Effector CD8-positive, alpha-beta T cell (primary cell): ENCODE measurements at places on chromosomes 3 and 15.

DNA sequence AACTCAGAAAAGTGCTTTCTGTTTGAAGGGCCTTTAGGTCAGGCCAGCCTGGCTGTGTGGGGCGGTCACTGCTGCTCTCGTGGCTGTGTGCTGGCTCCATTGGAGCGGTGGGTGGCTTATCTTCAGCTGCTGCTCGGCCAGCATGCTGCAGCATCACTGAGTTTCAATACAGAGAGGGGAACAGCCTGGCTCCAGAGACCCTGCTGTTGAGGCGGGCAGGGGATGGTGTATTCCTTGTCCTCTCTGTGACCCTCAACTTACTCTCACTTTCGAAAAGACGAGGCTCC, 248.5 kb upstream of the ONECUT1 start:
- no peak for DNase-seq

DNA sequence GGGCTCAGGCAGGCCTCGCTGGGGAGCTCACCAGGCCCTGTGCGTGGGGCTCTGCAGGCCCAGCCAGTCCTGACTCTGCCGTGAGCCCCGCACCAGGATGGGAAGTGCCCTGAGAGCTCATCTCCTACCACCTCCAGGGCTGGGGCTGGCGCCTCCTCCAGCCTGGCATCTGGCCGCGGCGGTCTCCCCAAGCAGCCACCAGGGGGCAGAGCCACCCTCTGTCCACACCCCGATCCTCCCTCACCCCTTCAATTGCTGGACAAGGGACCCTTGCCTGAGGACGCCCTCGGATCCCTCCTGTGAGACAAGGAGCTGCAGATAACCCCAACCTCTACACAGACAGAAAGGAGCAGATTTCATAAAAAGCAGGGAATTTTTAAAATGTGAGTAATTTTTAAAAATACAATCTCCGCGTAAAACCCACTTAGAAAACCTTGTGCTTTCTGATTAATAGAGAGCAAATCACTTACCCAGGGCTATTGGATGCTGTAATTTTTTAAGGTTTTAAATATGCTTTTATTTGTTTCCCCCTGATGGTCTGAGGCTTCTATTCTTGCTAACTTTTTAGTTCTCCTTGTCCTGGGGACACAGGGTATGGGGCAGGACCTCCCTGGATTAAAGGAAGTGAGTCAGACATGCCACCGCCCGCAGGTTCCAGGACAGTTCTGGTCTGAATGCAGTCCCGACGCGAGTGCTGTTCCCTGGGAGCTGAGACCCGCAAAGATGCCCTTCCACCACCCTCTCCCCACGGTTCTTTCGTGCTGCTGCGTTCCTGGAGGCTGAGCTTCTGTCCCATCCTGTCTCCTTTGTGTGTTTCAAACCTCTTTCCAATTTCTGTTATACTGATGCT, 52.3 kb upstream of the CHRNA7 start:
- peak; percentile 19 for DNase-seq

DNA sequence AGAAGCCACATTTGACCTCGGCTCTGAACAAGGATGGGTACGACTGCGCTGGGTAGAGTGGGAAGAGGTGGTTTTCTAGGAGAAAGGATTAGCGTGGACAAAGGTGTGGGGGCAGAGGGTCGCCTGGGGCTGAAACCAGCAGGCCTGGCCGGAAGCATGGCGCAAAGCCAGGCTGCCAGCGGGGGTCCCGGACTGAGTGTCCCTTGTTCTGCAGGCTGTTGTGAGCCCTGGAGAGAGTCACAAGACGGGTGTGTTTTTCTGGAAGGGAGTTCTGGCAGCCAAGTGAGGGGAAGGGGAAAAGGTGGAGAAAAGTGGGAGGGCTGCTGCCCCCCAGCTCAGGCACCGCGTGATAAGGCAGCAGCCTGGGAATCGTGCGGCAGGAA, 98.5 kb upstream of the MEF2A start:
- DNase-seq, result no peak

DNA sequence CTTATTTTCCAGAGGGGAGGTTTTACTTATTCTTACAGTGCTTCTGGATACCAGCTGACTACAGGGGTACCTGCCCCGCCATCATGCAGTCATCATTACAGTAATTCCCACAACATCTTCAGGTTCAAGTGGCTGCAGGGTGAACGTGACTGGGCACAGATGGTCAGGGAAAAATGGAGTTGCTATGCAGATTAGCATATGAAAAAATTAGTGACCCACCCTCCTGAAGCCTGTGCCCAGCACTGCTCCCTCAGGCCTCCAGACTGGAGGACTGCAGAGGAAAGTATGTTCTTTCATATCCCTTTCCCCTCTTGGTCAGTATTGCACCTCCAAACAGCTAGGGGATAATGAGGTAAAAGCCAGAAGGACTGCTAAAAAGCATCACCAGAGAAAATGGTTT, 937.9 kb downstream of the TUSC7 start:
- DNase-seq, result no peak

DNA sequence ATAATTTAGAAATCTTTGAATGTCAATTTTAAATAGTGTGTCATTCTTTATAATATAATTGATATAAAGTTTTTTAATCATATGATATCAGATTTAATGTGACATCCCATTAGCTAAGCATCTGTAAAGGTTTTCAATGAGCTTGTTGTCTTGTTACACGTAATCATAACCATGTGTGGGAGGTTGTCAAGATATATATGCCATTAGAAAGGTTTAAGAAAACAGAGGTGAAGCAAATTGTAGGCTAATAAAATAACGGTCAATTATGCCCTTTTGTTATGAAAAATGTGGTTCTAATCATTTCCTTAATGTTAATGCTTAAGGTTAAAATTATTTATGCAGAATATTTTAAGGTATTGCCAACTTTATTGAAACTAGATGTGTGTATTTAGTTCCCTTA, 56.3 kb downstream of the RSRC1 start:
- no peak for DNase-seq

GRCh38 chr15:69546182-69546581, 93.6 kb downstream of the RPLP1 start:
- no peak for DNase-seq

GRCh38 chr15:43412096-43412495, 41.2 kb downstream of the TUBGCP4 start:
- no peak for DNase-seq

GRCh38 chr3:150742141-150742523, 20.8 kb downstream of the SIAH2 start:
- no peak for DNase-seq

DNA sequence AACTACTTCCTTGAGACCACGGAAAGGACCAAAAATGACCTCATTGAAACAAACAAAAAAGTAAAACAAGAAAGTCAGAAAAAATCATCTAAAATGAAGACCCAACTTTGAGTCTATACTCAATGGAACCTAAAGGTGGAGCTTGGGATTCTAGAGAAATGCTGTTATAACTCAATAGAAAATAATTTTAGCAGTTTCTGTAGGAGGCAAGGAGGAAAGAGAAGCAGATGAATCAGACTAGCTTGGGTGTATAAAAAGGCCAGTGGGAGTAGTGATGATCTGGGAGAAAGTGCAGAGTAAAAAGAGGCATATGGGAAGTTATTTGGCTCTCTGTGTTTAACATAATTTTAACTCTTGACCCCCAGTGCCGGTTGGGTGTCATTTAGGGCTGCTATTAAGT, 94.4 kb downstream of the TMCO5A start:
- DNase-seq, result no peak

DNA sequence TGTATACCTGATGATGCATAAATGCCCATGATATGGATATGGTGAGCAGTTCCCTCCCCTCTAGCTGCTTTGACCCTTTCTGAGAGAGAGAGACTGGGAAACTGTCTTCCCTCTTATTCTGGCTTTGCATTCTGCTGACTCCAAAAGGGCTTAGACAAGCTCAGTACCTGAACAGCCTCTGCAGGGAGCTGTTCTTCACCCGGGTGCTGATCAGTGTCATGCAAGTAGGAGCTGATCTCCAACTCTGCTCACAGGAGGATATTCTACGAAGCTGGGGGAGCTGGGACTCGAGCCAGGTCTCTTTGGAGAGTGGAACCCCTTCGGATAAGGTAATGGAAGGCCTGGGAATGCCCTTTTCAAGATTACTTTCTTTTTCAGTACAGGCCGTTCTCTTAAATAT, 237.1 kb downstream of the RYR3 start:
- no peak for DNase-seq

DNA sequence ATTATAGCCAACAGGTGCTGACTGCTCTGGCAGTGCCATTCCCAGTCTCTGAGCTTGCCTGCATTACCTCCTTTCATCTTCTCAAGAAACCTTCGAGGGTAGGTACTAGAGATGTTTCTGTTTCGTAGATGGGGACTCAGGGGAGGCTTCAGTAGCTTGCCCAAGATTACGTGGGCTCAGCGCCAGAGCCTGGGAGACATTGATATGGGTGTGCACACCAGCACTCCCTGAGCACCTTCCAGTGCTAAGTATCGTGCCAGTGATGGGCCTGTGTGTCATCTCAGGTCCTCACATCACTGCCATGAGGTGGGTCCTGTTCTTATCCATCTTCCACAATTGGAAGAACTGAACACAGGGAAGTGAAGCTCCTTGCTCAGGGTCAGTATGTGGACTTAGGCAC, 15.2 kb downstream of the TSEN2 start:
- DNase-seq, result no peak

GRCh38 chr15:68232449-68232848, 2.9 kb upstream of the CLN6 start:
- DNase-seq, result no peak

GRCh38 chr3:131705099-131705498, 202.3 kb upstream of the MRPL3 start:
- DNase-seq, result no peak

- no peak for DNase-seq
Observed at GRCh38 chr3:89332793-89333192, 225.4 kb downstream of the EPHA3 start.

GRCh38 chr15:100020614-100021013, 287.4 kb upstream of the LYSMD4 start:
- DNase-seq, result no peak

DNA sequence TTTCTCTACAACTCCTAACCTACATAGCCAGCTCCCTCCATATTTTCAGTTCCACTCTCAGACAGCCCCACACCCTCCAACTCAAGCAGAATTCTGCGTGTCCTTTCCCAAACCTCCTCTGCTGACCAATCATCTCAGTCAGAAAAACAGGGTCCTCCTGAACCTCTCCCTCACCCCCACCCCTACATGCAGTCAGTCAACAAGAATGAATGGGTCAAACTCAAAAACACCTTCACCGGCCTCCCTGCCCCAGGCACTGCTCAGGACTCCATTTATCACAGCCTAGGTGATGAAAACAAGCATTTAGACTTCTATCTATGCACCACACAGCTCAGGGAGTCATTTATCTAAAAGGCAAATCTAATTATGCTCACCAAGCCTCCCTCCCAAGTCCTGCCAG, 32.4 kb downstream of the MYL3 start:
- no peak for DNase-seq
